HAP-1 (cell line): ENCODE measurements at places on chromosomes 7 and 10.

DNA sequence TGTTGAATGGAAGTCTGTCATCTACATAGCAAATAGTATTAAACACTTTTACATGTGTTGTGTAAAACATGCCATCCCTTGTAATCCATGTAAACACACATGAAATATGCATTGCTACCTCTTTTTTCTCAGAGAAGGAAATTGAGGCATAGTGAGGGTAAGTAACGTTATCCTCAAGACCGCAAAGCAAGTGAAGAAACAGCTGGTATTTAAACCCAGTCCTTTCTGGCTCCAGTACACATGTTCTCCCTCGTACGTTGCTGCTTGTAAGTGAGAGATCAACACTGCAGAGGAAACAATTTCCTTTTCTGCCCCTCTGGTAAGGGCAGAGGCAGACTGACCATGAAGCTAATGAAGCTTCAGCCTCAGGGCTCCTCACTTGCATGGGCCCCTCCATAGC, 28.5 kb downstream of the MAP3K8 start:
- DNase-seq: no peak

GRCh38 chr10:132294561-132295318, 13.0 kb downstream of the STK32C start:
- DNase-seq: no peak

DNA sequence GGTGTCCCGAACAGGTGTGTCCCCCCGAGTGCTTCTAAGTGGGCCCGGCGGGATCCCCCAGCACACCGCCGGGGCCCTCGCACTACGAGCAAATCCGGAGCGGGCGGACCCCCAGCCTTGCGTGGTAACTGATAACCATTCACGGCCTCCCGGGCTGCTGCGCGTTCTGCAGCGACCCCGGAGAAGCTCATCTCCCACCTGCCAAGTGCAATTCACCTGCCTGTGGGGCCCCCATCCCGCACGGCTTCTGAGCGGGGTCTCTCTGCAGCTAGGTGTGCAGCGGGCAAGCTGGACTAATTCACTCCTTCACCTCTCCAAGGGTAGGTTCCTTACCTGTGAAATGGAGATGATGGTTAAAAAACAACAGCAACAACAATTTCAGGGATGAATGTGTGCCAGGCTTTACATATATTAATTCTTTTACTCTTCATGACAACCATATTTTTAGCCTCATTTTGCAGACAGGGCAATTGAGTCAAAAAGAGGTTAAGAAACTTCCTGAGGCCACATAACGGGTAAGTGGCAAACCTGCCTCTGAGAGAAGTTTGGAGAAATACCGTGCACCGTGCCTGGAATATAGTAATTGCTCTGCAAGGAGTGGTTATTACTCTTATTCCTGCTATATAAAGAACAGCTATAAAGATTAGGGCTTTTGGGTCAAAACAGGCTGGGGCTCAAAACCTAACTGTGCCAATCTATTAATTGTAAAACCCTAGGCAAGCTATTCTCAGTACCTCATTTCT, 652 bp upstream of the PODXL start:
- DNase-seq: no peak

GRCh38 chr10:68301301-68301700, 30.6 kb upstream of the HNRNPH3 start:
- no peak for DNase-seq

DNA sequence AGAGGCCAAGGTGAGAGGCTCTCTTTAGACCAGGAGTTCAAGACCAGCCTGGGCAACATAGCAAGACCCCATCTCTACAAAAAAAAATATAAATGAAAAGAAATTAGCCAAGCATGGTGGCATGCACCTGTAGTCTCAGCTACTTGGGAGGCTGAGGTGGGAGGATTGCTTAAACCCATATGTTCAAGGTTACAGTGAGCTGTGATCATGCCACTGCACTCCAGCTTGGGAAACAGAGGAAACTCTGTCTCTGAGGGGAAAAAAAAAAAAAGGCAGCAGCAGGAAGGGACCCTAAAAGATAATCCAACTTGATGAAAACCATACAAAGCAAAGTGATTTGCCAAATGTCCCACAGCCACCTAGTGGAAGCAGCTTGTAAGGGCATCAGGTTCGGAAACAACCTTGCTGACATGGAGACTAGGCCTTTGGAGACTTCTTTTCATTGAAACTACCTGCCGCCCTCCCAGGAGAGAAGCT, 15.6 kb upstream of the PBLD start:
- DNase-seq: peak; percentile 62

GRCh38 chr10:8043569-8044306, 10.8 kb upstream of the GATA3 start:
- no peak for DNase-seq

- DNase-seq: no peak
These were observed 191.7 kb upstream of the KLF6 start for GRCh38 chr10:3976718-3977117.

DNA sequence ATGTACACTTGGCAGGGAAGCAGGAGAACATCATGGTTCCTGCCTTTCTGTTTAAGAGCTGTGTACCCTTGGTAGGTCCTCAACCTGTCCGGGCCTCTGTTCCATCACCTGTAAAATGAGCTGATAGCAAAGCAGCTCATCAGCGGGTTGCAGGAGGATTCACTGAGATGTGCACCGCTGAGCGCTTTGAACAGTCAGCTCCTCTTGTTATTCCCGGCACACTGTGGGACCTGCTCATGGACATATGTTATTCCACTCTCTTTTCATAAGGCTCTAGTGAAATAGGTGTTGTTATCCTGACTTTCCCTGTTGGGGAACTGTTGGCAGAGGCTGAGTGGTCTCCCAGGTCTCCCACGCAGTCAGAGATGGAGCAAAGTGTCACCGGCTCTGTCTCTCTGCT, 497.5 kb upstream of the ZMIZ1 start:
- no peak for DNase-seq

DNA sequence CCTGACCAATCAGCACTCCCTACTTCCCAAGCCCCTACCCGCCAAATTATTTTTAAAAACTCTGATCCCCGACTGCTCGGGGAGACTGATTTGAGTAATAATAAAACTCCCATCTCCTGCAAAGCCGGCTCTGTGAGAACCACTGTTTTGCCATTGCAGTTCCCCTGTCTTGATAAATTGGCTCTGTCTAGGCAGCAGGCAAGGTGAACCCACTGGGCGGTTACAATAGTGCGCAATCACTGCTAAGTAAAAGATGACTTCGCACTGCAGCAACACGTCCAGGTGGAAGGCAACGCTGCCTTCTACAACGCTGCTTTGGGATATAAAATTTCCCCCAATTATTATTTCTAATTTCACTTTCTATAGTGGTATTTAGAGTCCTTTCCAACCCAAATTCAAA, 8.9 kb downstream of the SLC37A3 start:
- DNase-seq: no peak

GRCh38 chr10:49279015-49279880, 19.7 kb upstream of the C10orf71 start:
- no peak for DNase-seq

GRCh38 chr7:94632338-94633013, 23.5 kb downstream of the SGCE start:
- no peak for DNase-seq

DNA sequence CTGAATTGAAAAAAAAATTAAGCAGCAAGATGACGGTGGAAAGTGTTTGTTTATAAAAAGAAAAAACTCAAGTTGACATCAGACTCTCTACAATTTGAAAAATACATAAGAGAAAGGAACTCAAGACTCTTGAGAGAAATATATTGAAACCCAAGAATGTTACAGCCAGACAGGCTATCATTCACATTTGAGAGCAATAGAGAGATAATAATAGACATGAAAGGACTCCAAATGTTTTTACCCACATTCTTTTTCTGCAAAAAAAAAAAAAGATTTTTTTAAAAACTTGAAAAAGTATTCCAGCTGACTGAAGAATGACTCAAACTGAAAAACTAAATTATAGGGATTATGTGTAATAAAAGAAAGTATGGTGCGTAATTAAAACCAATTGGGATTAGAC, 532.4 kb downstream of the INHBA start:
- DNase-seq: no peak

DNA sequence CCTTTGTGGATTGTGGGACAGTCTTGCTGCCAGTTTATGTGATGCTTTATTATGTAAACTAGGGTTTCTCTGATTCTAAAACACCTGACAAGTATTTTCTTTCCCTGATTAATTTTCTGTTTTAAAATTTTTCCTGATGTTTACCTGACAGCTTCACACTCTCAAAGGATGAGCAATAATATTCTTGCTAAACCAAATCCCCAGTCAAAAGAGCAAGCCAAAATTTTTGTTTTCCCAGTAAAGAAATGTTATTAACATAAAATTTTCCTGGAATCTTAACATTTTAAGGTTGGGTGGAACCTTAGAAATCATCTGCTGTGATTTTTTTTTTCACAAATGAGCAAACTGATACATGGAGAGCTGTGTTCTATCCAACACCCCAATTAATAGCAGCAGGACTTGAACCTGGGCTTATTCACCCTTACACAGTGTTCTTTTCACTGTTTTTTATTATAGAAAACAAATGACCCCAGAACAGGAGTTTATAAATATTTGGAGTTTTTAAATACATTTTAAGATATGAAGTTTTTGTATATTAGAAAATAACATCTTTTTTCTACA, 185.2 kb upstream of the VIPR2 start:
- DNase-seq: no peak

DNA sequence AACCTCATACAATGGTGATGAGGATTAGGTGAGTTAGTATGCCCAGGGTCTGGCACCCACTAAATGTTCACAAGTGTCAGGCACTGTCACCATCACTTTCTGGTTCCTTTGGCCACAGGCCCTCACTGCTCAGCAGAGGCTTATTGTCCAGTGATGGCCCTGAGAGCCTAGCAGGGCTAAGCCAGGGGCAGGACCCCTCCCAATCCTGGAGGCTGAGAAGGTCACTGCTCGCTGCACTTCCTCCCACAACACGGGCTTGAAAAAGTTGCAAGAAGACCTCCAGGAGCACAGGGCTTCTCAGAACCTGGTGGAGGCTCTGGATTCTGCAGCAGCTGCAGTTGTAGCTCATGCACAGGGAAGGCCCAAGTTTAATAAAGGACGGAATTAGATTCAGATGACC, 48.1 kb downstream of the DRGX start:
- DNase-seq: no peak

DNA sequence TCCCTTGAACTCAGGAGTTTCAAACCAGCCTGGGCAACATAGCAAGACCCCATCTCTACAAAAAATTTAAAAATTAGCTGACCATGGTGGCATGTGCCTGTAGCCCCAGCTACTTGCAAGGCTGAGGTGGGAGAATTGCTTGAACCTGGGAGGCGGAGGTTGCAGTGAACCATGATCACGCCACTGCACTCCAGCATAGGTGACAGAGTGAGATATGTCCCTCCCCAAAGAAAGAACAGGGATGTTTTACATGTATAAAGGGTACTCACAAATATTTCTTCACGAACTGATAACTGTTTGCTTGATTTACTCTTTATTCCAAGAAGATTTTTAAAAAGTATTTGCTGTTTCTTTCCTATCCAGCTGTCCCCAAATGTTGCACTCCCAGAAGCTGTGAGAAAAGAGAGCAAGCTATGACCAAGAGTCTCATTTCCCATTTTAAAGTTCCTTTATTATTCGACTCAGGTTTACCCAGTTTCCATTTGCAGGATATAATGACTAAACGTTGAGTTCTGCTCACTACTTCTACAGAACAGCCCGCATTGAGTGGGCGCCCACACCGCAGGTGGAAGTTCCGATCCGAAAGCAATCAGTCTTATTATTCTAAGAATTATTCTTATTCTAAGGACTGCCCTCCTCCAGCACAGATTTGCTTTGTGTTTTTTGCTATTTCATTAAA, 90.7 kb downstream of the APBB1IP start:
- DNase-seq: no peak

GRCh38 chr7:25619963-25620799, 391.9 kb upstream of the NPVF start:
- no peak for DNase-seq

DNA sequence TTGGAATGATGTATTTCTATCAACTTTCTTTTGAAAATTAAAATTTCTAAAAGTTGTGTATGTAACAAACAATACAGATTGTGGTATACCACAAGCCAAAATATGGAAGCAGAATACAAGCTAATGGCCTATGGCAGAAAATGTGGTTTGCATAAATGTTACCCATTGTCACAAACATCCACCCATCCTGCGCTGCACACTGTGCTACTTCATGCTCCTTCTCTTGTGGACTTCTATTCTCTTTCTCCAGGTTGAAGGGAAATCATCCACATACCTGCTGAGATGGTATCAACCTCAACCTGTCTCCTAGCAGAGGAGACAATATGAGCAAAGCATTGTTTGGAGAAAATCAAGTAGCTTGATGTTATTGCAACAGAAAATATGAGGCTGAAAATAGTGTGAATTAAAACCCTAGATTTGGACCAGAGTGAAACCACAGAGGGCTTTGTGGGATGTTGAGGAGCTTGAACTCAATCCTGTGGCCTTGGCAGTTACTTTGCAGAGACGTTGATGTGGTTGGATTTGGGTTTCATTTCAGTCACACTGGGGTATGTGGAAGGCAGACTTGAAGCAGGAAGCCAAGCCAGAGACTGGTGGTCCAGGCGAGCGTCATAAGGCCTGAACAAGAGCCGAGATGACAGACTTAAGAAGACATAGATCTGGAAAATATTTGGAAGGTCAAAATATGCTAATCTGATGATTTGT, 63.8 kb downstream of the ICA1 start:
- DNase-seq: no peak

DNA sequence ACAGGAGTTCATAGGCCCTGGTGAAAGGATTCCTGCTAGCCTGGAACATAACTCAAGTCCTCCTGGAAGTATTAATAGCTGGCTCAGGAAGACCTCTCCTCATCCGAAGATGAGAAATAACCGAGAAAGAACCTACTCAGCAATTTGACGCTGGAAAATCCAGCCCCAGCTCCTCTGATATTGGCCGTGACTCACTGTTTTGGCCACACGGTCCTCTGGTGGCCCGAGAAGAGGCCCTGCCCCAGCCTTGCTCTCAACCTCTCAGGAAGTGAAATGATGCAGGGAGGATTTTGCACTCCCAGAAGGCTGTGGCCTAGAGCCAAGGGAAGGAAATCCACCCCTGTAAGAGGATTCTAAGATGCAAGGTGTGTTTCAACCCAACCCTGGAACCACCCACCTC, 121.6 kb downstream of the MTPAP start:
- DNase-seq: no peak

GRCh38 chr10:96978621-96979154, 146.6 kb downstream of the LCOR start:
- no peak for DNase-seq

DNA sequence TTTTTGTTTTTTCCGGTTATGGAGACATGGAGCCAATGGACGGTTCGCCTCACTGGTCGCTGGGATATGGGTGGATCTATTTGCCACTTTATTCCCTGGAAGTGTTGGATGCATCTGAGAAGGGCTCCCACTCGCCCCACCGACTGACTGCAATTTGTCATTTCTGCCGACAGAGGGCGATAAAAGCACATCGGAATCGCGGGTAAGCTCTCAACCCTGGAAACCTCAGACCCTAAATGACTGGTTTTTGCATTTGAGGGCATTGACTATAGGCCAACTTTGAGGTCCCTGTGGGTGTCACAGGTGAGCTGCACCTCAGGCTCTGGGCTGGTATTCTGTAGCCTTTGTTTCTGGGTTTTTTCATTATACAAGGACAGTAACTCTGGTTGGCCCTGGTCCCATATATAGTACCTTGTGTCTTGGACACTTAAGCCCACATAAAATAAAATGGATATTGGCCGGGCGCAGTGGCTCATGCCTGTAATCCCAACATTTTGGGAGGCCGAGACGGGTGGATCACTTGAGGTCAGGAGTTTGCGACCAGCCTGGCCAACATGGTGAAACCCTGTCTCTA, 11.9 kb upstream of the OPALIN start:
- DNase-seq: peak; percentile 73
